ENCODE measurements at places on chromosomes 12 and 14. TPM values are rescaled to one million over a fixed set of nuclear protein-coding genes. Genes with fewer than 3 reads are reported as not detected.

GRCh38 chr12:1507308-1507707, 87.1 kb downstream of the FBXL14 start:
- no peak for DNase-seq

- DNase-seq: no peak
Measured at GRCh38 chr12:58575256-58575655, 345.0 kb downstream of the LRIG3 start.

GRCh38 chr14:60245380-60246177, 3.4 kb upstream of the PPM1A start:
- DNase-seq: no peak

GRCh38 chr14:101173698-101174521, 270.4 kb upstream of the RTL1 start:
- DNase-seq: no peak

GRCh38 chr12:112684742-112685141, 106.8 kb upstream of the RPH3A start:
- no peak for DNase-seq

- no peak for DNase-seq
Measured at GRCh38 chr12:120892265-120892664, 11.9 kb downstream of the SPPL3 start.

DNA sequence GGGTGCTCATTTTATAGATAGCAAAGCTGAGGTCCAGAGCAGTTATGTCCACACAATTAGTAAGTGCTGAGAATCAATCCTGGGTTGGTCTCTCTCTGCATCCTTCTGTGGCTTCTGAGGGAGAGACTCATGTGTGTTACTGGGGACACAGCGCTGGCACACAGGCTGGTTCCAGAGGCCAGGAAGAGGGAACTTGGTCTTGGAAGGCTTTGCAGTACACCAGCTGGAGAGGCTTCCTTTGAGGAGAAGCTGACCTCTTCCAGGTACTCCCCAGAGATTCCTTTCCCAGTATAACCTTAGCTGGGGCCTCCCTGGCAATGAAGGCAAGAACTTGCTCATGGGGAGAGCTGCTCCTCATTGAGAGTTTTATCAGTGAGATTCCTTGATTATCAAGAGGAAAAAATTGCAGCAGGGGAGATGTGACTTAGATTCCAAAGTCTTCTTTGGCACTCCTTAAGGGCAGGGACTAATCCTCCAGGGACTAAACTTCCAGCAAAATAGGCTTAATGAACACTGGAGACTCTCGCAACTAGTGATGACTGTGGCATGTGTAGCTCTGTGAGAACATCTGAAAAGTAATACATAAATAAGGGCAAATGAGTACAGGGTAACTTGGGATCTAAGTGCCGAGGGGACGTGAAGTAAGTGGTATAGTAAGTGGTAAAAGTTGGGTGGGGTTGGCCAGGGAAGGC, 13.9 kb upstream of the KRT80 start:
- DNase-seq: no peak

- no peak for DNase-seq
Measured at GRCh38 chr14:89445273-89445973, 28.4 kb upstream of the FOXN3 start.

Gene RNASE2
- not detected for total RNA-seq

Gene TEX22
- total RNA-seq: 0.41 TPM

Gene PRICKLE1
- total RNA-seq: 7.4 TPM

Measured in G401 (cell line).